ENCODE measurements at places on chromosomes 12 and 14. TPM values are rescaled to one million over a fixed set of nuclear protein-coding genes. Genes with fewer than 3 reads are reported as not detected.

- no peak for DNase-seq
Observed at GRCh38 chr14:84340938-84341337, 1189.0 kb upstream of the FLRT2 start.

INSM2 gene
- total RNA-seq = not detected

- no peak for DNase-seq
Observed at GRCh38 chr12:75831402-75831801, 200.2 kb downstream of the PHLDA1 start.

GRCh38 chr14:58718226-58719205, 80.8 kb downstream of the DACT1 start:
- DNase-seq = no peak

GRCh38 chr12:105764216-105764835, 374.4 kb downstream of the NUAK1 start:
- DNase-seq = no peak

ADAM20 gene
- 0.93 TPM for total RNA-seq

DNA sequence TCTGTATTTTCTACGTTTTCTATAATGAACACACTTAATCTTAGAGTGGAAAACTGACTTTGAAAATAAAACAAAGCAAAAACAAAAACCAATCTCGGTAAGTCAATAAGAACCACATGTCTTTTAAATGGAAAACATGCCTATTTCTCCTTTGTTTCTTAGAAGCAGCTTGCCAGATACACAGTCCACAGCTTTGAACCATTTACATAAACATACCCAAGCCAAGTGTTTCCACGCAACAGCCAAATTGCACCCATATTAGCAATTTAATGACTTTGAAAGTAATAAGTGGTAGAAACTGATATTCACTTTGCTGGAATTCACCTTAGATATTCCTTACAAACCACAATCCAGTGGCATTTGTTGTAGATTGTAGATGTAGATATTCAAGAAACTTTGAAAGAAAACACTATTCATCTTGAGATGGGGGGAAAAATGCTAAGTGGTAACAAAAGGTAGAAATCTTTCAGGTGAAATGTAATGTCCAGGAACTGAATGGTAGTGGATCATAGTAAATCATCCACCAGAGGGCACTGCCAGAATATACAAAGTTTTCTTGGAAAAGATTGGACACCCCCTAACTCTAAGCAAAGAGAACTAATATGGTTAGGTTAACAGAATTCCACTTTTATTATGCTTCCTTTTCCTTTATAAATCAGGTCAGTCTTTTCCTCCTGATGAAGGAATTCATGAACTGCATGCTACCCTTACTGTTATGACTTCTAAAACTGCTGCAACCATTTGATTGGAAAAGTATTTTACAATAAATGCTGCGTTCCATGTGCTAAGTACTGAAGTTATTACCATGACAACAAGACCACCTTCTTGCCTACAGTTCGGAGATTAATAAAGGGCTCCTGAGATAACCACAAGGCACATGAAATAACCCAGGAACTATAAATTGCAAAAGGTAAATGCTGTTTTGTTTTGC, 69.8 kb downstream of the RERG start:
- DNase-seq = no peak

Data from T-cell (primary cell).